ENCODE measurements at places on chromosomes 7 and 10.

DNA sequence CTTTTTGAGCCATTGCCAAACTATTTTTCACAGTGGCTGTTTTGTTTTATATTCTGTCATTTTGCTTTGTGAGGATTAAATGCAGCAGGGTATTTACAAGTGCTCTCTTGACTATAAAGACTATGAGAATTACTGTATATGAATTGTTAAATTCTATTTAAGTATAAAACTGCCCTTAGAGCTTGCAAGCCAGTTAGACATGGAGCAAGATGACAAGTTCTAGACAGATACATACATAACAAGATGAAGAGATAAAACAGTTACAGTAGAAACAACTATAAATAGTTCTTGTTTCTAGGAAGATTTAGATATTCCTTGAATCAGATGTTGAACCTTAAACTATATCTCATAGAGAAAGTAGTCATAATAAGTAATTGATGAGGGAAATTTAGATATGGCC, 60.6 kb downstream of the DNAH11 start:
- DNase-seq, result no peak

GRCh38 chr10:89153116-89153515, 54.0 kb downstream of the CH25H start:
- peak; percentile 62 for DNase-seq

DNA sequence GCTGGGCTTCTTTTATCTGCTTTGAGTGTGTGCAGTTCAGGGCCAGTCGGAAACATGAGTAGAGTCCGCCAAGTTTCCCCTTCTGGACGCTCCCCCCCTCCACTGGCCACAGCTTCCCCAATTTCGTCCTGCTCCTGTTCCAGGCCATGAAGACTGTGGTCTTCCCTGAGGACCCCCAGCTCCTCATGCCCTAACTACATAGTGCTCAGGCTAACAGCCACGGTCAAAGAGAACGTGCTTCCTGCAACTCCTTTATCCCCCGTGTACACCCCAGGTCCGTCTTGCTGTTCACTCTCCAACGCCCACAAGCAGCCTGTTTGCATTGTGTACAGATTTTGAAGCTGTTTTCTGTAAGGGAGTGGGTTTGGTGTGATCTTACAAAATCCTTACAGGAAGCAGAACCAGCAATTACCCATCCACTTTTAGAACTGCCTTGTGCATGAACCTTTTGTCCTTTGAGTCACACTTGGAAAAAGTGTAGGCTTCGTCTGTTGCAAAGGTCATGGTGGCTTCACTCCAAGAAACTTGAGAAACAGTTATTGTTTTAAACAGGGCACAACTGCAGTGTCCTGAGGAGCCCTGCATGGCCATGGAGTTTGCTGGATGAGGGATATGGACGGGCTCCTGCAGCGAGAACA, 77.0 kb upstream of the FAM20C start:
- DNase-seq, result no peak

DNA sequence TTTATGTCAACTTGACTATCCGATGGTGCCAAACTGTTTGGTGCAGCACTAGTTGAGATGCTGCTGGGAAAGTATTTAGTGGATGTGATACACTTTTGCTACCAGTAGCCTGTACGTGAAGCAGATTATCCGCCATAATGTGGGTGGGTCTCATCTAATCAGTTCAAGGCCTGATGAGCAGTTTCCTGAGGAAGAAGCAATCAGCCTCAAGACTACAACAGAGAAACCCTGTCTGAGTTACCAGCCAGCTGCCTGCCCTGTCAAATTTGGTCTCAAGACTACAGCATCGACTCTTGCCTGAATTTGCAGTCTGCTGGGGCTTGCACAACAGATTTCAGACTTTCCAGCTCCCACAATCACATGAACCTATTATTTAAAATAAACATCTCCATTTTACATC, 10.9 kb upstream of the RBP3 start:
- no peak for DNase-seq

GRCh38 chr10:60139798-60140566, 233.6 kb upstream of the CCDC6 start:
- DNase-seq, result no peak

GRCh38 chr7:89200758-89201157, 405.2 kb upstream of the TEX47 start:
- DNase-seq, result no peak

GRCh38 chr10:82874671-82875070, 999.7 kb downstream of the NRG3 start:
- no peak for DNase-seq

GRCh38 chr10:127117125-127117524, 79.3 kb downstream of the INSYN2A start:
- DNase-seq, result peak; percentile 66

GRCh38 chr10:70838270-70838805, 22.6 kb downstream of the SGPL1 start:
- no peak for DNase-seq

GRCh38 chr7:7959979-7960670, 8.5 kb upstream of the GLCCI1 start:
- DNase-seq, result no peak

- no peak for DNase-seq
These were observed 730.9 kb downstream of the GRID1 start for GRCh38 chr10:85635650-85636049.

DNA sequence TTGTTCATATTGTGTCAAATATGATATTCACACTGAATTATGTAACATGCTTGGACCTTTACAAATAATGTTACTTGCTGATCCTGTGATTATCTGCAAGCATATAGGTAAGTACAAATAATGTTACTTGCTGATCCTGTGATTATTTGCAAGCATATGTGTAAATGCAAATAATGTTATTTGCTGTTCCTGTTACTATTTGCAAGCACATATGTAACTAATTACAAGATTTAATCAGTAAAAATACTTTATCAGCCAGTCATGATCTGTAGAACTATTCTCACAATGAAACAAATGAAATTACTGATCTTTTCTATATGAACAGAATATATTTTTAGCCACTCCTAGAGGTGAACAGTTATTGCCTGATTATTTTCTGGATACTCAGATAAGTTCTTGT, 44.7 kb upstream of the NPY start:
- DNase-seq, result no peak

- peak; percentile 65 for DNase-seq
These were observed 3.4 kb downstream of the KCNIP2 start for GRCh38 chr10:101840102-101840684.

- DNase-seq, result no peak
These were observed 42.6 kb upstream of the STRIP2 start for GRCh38 chr7:129391546-129392171.

- DNase-seq, result peak; percentile 75
These were observed 864 bp downstream of the PSTK start for GRCh38 chr10:122981066-122981464.

DNA sequence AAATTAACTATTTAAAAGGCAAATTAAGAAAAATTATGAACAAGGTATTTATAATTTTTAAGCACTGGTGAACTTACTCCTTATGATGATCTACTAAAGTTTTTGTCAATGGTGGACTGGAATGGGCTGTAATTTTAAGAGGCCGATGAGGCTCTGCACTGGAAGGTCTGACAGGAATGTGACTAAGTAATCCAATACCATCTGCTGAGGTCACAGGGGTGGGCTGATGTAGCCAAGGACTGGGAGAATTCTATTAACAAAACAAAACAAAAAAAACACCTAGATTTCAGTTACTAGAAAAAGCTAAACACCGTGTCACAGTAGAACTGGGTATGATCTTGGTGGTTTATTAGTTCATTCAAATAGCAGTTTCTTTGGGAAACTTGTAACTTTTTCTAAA, 75.9 kb downstream of the NRBF2 start:
- no peak for DNase-seq

- no peak for DNase-seq
These were observed 76.3 kb downstream of the CFAP46 start for GRCh38 chr10:132865851-132866600.

GRCh38 chr10:133511907-133512528, 15.1 kb upstream of the CYP2E1 start:
- DNase-seq, result no peak

DNA sequence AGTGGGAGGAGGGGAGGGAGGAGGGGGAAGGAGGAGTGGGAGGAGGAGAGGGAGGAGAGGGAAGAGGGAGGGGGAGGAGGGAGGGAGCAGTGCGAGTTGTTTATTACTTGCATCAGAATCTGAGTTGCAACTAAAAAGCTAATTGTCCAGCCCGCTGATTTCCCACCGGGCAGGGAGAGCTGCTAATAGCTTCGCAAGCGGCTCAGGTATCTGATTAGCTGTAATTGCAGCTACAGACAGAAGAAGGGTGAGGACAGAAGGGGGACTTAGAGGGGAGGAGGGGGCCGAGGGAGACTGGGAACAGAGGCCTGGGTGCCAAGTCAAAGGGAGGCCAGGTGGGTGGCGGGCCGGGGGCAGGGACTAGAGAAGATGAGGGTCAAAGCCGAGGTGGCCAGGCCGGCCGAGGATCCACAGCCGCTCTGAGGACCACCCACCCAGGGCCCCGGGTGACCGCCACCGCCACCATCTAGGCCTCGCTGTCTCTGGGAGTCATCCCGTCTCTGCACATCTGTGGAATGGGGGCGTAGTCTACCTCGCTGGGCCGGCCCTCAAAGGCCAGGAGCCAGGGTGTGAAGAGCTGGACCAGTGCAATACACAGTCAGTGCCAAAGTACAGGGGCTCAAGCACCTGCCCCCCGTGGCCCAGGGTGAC, 54.2 kb downstream of the MICALL2 start:
- peak; percentile 37 for DNase-seq

DNA sequence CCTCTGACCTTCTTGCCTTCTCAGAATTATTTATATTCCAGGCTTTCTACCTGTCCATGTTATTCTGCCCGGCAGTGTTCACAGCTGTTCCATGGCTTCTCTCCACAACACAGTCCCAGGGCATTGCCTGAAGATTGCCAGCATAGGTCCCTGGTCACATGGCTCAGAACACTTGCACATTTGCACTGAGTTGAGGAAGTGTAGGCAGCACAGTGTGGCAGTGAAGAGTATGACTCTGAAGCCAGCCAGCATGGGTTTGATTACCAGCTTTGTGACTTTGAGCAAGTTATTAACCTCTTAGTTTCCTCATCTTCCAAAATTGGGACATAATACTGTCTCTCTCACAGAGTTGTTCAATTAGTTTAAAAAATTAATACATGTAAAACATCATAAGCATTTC, 73.2 kb upstream of the NEUROD6 start:
- no peak for DNase-seq

DNA sequence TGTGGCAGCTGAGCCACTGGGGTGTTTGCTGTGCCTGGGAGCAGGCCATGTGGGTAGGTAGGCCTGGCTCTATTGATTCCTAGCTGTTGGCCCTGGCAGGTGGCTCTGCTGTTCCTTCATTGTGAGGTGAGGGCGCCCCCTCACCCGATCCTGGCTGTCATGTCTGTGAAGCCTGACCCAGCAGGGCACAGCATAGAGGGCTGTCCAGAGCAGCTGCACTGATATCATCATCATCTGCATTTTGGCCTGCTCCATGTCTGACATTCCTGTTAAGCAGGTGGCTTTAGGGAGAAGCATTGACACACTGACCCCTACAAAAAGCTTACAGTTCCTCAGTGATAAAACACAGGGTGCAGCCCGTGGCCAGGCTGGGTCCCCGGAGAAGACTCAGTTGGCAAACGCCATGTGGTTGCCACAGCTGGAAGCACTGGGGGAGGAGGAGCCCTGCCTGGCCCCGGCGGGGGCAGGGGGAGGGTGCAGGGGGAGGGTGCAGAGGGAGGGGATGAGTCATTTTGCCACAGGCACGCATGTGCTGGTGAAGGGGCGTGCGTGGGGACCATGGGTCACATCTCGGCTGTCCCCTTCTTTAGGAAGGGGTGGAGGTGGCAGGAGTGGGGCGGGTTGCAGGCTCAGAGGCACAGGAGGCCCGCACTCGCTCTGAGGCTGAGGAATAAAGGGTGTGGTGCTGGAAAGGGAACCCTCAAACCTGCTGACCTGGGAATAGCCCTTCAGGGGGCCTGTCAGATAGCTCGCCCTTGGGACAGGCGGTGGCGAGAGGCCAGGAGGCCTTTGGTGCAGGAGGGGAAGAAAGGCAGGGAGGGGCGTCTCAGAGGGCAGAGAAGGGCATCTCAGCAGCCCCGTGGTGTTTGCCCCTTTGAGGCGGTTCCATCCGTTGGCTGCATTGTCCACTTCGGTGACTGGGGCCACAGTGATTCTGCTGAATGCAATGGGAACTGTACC, 31.6 kb downstream of the IKZF1 start:
- DNase-seq, result peak; percentile 22

GRCh38 chr7:87216701-87217508, 2.6 kb downstream of the TMEM243 start:
- peak; percentile 5 for DNase-seq

- peak; percentile 39 for DNase-seq
These were observed 36.3 kb upstream of the TOMM7 start for GRCh38 chr7:22858640-22859561.

DNA sequence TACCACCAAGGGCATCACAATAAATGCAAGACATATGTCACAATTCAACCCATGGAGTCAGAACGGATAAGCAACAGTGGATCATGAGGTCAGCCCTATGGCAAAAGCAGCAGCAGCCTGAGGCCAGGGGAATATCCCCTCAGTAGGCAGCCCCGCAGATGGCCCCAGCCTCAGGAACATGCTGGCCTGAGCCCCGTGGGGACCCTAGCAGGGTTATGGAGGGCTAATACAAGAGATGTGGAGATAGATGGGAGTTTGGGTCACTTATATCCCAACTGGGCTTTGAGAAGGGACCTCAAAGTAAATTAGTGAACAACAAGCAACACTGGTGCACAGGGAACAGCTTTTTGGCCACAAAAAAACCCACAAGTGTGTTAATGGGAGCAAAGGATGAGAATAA, 9.1 kb downstream of the TMEM72 start:
- no peak for DNase-seq

DNA sequence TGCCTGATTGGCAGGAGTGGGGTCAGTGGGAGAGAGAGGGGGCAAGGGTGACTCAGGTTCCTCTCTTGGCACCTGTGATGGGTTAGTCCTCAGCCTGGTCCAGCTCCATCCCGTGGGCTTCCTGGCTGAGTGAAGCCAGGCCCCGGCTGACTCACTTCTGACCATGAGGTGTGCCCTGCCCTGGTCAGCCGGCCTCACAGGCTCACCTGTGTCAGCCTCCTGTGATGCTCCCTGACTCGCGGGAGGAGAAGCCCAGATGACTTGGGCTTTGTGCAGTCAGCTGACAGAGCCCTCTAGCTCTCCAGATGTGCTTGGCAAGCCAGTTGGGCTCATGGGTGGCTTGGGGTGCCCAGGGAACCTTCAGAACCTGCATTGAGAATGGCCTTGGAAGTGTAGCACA, 16.0 kb upstream of the PPIF start:
- no peak for DNase-seq

GRCh38 chr7:41832941-41833340, 130.1 kb upstream of the INHBA start:
- peak; percentile 46 for DNase-seq

- DNase-seq, result no peak
These were observed 1.5 kb upstream of the MKX start for GRCh38 chr10:27747096-27747451.

- no peak for DNase-seq
These were observed 149.6 kb upstream of the MEOX2 start for GRCh38 chr7:15836041-15836440.

GRCh38 chr7:101374990-101375389, 12.3 kb downstream of the COL26A1 start:
- no peak for DNase-seq

GRCh38 chr10:56622335-56622973, 261.4 kb upstream of the ZWINT start:
- DNase-seq, result no peak

GRCh38 chr7:30157204-30157603, 22.4 kb downstream of the MTURN start:
- DNase-seq, result no peak

- DNase-seq, result no peak
These were observed 11.9 kb upstream of the NDUFA5 start for GRCh38 chr7:123569352-123570010.
